ENCODE measurements at places on chromosomes 7 and 10.
A peak's percentile ranks its signal among the peaks of the same experiment; 100 is the strongest.

GRCh38 chr10:46525177-46525823 is 31.2 kb downstream of the GPRIN2 start:
- DNase-seq, result peak; percentile 76

GRCh38 chr7:22801912-22802311 is 20.7 kb downstream of the TOMM7 start:
- DNase-seq, result no peak

DNA sequence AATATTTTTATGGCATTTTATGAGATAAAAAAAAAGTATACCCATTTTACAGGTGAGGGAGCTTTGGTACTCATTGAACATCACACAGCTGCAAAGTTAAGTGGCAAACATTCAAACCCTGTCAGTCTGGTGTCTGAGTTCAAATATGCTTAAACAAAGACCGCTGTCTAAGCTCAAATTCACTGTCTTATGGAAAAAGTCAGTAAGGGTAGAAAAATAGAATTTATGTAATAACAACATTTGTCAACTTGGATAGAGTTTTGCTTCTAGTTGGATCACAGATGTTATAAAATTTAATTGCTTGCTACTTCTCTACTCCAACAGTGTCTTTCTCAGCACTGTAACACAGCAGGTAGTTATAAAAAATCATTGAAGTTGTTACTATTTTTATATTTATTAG is 161.7 kb upstream of the CSTF2T start:
- no peak for DNase-seq

- no peak for DNase-seq
Measured at GRCh38 chr7:137732168-137732567, 114.6 kb downstream of the DGKI start.

DNA sequence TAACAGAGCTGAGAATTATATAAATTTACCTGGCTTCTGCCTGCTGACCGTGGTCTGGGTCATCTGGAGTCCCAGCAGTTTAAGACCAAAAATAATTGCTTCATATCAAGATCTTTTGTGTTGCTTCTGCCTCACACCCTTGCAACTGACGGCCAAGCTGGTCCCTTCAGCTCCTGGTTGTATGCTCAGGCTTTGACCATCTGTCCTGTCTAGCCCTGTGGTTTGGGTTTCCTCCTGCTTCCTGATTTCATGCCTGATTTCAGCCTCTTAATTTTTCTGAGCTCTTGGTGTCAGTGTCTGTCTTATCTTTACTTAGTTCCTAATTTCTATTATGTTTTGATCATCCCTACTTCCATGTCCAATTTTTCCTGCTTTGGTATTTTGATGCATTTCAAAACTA is 87.9 kb upstream of the PLXDC2 start:
- DNase-seq, result no peak

GRCh38 chr7:159007996-159008389 is 136.7 kb downstream of the VIPR2 start:
- no peak for DNase-seq

GRCh38 chr10:79293841-79294581 is 53.3 kb upstream of the PPIF start:
- peak; percentile 64 for DNase-seq

- DNase-seq, result no peak
Measured at GRCh38 chr7:86898171-86898570, 161.3 kb downstream of the ELAPOR2 start.

GRCh38 chr7:17362439-17363105 is 64.1 kb downstream of the AHR start:
- no peak for DNase-seq

DNA sequence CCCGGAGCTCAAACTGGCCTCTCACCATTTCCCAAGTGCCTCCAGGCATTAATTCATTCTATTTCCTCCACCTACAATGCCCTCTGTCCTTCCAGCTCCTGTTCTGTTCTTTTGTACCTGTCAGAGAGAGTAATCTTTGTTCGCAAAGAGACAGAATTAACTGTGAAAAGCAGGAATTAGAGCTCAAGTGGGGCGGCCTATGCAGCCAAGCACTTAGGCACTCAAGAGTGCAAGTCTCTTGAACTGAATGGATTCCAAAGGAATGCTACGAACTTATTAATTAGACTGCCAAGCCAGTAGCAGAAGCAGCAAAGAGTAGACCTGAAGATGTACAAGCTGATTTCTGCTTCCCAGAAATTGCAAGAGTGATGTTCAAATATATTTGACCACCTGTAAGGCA is 338.3 kb upstream of the AUTS2 start:
- DNase-seq, result no peak

DNA sequence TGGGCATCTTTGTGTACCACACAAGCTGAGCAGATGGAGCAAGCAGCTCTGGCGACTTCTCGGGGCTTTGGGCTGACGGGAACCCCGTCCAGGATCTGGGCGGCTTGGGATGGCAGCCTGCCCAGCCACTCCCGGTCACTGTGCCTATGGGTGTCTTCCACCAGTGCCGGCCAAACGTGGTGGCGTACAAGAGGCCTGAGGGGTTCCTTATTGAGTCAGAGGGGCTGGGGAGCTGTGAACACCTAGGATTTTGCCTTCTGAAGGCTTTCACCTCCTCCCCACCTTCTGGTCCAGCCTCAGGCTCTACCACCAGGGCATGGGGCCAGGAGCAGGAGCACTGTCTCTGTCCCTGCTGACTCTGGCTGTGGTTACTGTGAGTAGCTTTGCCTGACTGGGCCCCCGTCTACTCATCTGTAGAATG is 71.8 kb upstream of the PPIF start:
- DNase-seq, result peak; percentile 67

GRCh38 chr7:90560730-90561129 is 35.4 kb upstream of the CDK14 start:
- peak; percentile 5 for DNase-seq

DNA sequence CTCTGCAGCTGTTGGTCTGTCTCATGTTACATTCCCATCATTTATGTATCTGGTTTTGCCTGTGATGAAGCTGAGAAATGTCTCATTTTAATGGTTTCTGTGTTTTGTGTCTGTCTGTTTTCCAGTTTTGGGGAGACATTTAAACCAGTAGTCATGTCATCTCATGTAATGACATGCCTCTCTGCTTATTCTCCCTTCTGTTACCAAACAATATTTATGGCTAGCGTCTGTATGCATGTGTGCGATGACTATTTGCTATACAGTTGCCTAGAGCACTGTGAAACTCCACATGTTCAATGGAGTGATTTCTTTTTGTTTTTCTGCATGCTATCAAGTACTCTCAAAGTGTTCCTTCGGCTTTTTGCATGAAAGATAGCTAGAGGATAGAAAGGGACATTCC is 132.0 kb downstream of the ST7 start:
- no peak for DNase-seq

GRCh38 chr10:71128311-71128980 is 83.9 kb upstream of the UNC5B start:
- no peak for DNase-seq

DNA sequence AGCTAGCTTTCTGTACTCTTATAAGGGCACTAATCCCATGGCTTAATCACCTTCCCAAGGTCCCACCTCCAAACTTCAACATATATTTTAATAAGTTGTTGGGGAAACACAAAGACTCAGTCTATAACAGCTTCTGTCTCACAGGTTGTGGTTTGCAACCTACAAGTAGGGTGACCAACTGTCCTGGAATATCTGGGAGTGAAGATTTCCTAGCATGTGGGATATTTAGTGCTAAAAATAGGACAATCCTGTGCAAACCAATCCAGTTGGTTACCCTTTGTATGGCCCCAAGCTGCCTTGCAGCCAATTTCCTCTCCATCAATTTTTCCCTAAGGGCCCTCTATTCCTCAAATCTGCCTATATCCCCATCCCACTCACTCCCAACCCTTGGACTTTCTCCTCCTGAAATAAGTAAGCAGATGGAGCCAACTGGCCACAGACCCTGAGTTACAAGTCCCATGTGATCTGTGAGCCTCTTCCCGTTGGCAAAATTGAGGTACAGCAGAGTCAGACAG is 82.3 kb downstream of the FAM13C start:
- DNase-seq, result no peak

- no peak for DNase-seq
Measured at GRCh38 chr7:111760043-111760442, 197.8 kb upstream of the IMMP2L start.

DNA sequence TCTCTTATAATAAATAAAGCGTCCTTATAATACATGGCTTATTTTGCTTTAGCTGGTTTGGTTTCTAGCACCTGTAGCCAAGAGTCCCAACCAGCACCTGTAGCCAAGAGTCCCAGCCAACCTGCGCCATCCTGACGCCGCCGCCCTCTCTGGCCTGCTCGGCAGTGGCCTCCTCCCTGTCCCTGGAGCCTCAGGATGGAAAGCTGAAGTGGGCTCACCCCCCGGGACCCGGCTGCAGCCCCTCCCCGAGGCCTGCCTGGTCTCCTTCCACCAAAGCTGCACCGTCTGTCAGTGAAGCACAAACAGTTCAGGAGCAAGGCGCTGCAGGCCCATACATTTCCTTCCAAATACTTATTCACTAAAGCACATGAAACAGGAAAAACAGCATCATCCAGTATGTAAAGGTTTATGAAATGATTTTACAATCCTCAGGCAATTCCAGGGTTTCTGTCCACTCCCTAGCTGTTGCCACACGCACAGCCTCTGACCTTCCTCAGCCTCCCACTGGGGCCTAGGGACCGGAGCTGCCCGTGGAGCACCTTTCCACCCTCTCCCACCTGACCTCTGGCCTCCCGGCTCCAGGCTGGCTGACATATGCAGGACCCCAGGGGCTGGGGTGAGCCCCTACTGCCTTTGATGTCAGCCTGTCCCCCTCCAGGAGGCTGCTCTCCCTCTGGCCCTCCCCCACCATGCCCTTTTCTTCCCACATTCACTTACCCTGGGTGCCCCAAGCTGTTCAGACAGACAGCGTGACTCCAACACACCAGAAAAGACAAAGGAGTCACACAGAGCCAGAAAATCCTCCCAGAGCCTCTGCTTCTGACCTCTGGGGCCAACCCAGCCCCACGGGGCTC is 149.6 kb upstream of the PPP2R2D start:
- DNase-seq, result no peak

DNA sequence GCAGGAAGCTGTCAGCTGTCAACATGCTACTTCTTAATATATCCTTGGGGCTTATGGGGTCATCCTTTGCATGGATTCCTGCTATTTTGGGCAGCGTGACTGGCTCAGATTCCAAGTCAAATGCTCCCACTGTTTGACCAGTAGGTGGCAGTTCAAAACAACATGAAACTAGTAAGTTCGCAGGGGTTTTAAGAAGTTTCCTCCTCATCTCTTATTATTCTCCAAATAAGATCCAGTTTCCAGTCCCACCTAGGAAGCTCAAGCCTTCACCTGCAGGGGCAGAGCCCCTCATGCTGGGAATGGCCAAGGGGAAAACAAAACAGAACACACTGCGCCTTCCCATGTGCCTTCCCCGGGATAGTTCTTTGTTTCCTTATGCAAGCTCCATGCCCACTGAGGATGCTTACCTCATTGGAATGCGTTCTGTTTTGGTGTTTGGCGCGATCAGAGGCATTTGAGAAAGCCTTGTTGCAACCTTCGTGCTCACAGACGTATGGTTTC is 259.8 kb downstream of the GLI3 start:
- peak; percentile 61 for DNase-seq

DNA sequence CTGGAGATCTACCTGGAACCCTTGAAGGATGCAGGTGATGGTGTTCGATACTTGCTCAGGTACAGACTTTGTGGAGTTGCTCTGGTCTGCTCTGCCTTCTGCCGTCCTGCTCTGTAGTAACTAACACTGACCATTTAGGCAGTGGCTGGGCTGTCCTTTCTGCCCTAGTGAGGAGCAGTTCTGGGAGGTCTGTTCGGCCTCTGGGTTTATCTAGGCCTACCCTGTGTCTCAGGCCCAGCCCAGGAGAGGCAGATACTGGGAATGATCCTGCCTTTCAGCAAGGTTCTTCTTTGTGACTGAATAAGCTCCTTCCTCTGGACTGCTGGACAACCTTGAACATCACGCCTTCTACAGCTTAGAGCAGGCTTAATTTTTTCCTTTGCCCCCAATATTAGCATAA is 1.7 kb downstream of the ZFYVE27 start:
- DNase-seq, result no peak

- DNase-seq, result no peak
Measured at GRCh38 chr7:72316148-72316547, 96.0 kb downstream of the CALN1 start.

- no peak for DNase-seq
Measured at GRCh38 chr10:120077707-120078492, 185.4 kb downstream of the SEC23IP start.

GRCh38 chr7:50591480-50592438 is 26.6 kb upstream of the DDC start:
- no peak for DNase-seq

DNA sequence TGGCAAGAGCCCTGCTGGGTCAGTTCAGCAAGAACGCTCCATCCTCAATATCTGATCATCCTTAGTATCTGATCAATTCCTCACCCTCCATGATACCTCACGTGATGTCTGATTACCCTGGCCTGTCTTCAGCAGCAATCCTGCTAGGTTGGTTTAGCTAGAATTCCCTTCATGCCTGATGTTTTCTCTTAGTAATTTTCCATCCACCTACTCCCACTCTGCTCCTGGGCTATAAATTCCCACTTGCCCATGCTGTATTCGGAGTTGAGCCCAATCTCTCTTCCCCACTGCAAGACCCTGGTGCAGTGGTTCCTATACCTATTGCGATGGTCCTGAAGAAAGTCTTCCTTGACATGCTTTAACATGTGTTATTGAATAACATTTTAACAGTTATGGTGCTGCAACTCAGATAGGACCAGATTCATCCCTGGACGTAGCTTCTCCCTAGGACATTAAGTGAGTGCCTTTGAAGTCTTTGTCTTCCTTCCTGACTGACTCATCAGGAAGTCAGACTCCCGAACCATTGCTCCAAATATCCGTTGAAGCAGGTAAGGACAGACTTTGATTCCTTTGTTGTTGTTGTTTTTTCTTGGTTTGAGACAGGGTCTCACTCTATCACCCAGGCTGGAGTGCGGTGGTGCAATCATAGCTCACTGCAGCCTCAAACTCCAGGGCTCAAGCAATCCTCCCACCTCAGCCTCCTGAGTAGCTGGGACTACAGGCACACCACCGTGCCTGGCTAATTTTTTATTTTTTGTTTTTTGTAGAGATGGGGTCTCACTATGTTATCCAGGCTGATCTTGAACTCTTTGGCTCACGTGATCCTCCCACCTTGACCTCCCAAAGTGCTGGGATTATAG is 29.4 kb upstream of the CLDN3 start:
- DNase-seq, result no peak

DNA sequence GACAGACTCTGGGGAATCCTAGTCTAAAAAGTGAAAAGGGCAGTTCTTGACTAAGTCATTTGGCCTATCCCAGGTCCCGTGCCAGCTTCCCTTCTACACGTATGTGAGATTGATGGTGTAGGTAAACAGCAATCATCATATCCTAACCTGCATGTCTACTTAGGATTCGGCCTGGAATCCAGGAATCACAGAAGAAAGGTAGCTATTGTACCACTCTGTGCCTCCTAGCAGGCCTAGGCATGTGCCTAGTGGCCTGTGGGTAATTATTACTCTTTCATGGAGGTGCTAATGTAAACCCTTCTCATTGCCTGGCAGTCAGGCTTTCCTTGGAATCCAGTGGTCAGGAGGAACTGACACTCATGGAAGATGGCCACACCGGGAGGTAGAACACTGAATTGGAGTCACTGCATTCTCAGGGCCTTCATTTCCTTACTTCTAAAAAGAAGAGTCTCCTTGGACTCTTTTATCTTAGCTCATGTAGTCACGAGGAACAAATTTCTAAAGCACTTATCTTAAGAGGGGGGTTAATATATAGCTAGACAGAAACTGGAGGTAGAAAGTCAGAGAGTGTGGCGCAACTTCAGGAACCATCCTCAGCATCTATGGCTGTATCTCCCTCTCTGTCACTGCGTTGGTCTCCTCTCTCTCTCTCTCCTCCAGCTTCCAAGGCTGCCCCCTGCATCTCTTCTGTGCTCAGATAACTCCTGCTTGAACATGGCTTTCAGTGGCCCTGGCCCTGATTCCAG is 122.5 kb downstream of the C1GALT1 start:
- DNase-seq, result no peak

GRCh38 chr10:35191523-35191922 is 64.9 kb downstream of the CREM start:
- no peak for DNase-seq
